ENCODE measurements at places on chromosomes 7 and 10.

DNA sequence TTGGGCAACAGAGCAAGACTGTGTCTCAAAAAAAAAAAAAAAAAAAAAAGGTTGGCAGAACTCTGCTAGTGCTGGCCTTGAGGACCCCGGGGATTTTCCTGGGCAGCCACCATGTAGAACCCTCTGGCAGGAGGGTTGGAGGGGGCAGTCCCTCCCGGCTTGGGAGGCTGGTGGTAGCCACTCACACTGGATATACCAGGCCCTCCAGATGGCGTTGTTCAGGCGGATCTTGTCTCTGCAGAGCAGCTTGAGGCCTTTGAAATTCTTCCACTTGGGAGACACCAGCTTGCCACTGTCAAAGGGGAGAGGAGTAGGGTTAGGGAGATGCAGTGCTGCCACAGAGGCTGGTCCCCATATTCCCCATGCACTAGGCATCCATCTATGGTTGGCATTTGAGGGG lies 8.4 kb downstream of the MLXIPL start:
- no peak for DNase-seq

GRCh38 chr10:71258446-71259145 lies 46.2 kb downstream of the UNC5B start:
- DNase-seq, result no peak

DNA sequence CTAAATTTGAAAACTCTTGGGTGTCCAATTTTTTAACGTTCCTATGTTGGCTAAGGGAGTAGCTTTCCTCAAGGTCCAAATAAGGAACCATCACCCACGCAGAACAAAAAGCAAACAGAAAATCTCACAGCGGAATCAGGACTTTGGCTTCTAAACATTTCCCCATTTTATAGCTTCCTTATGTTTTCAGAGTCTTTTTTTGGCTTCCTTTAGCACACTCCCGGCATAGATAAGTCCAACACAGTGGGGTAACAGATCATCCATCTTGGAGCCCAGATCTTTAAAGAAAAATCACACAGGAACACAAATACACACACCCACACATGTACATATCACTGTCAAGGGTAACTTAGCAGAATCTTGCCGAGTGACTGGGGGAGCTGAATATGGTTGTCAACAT lies 4.2 kb upstream of the TCF7L2 start:
- no peak for DNase-seq

DNA sequence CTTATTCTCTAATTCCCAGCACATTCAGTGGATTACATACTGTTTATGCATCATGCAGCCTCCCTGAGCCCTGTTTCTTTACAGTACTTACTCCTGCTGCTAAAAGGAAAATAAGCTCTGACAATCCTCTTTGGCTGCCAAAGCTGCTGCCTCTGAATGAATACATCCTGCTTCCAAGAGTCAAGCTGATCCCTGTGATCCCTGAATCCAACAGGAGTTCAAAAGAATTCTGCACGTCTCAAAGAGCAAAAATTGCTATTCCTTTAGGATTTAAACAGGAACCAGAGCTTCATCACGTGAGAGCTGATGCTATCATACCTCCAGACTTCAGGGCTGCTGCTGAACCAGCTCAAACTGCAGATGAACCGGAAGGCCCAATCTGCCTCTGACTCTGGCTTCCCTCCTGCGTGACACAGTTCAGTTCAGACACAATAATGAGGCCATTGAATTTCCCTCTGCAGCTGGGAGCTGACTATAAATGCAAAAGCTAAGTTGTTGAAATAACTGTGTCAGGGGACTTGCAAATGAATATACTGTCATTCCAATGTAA lies 851.0 kb upstream of the PHF14 start:
- DNase-seq, result peak; percentile 94
